ENCODE measurements at places on chromosomes 1 and 21. TPM values are rescaled to one million over a fixed set of nuclear protein-coding genes. Genes with fewer than 3 reads are reported as not detected.

Gene TMOD4
- total RNA-seq = 0.26 TPM

Gene SMCP
- total RNA-seq = not detected

Gene RNF11
- 72.4 TPM for total RNA-seq

Gene CFHR4
- not detected for total RNA-seq

- H3K27ac ChIP-seq = no peak overlapping the region
- no peak overlapping the region for H3K4me3 ChIP-seq
- no peaks in the 10 kb centered on the region for H3K27me3 ChIP-seq
- no peaks in the 10 kb centered on the region for H3K36me3 ChIP-seq
- no peak for DNase-seq
Measured at GRCh38 chr1:230915078-230915477, 46.8 kb upstream of the C1orf198 start.

DNA sequence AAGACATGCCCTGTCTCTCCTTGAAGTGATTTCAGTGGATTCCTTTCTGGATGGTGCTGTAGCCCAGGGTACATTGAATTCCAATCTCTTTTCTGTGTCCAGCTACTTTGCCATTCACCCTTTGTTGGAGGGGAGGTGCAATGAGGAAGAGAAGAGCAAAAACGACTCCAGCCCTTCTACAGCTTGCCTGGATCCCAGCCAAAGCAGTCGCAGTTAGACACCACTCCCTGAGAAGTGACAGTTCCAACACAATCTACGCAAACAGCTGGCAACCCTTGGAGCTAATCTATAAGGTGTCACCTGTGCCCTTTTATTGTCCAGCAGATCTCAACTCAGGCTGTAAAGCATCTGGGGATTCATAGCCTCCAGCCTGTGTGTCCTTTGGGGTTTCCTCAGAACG is 4.6 kb downstream of the CD244 start:
- no peaks in the 10 kb centered on the region for H3K27me3 ChIP-seq
- no peak overlapping the region for H3K27ac ChIP-seq
- no peaks in the 10 kb centered on the region for H3K4me1 ChIP-seq
- DNase-seq = no peak

- no peak overlapping the region for H3K4me3 ChIP-seq
- peak; percentile 50 for DNase-seq
- no peaks in the 10 kb centered on the region for H3K4me1 ChIP-seq
- H3K27ac ChIP-seq = no peak overlapping the region
- no peaks in the 10 kb centered on the region for H3K27me3 ChIP-seq
- no peaks in the 10 kb centered on the region for H3K36me3 ChIP-seq
Measured at GRCh38 chr1:212012034-212012740, 23.2 kb downstream of the INTS7 start.

DNA sequence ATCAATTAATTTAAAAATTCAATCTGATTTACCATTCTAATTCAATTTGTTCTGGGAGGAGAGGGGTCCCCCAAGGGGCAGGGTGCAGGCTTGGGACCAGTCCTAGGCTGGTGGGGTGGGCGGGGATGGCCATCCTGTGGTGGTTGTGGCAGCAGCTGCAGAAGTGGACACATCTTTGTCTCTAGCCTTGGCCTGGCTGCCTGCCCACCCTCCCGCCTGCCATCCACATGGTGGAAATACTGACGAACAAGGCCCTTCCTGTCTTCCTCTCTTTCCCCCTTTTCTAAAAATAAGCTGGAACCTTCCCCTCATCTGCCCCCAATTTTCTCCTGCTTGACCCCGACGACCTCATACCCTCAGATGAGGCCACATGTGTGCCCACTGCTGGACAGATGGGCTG is 130.9 kb downstream of the FOXD2 start:
- no peak overlapping the region for H3K27ac ChIP-seq
- H3K4me1 ChIP-seq = no peaks in the 10 kb centered on the region
- DNase-seq = no peak
- H3K4me3 ChIP-seq = no peak overlapping the region
- no peaks in the 10 kb centered on the region for H3K27me3 ChIP-seq

- no peaks in the 10 kb centered on the region for H3K4me1 ChIP-seq
- no peaks in the 10 kb centered on the region for H3K36me3 ChIP-seq
- no peak for DNase-seq
- no peak overlapping the region for H3K27ac ChIP-seq
Measured at GRCh38 chr21:21199342-21200102, 201.3 kb downstream of the NCAM2 start.

DNA sequence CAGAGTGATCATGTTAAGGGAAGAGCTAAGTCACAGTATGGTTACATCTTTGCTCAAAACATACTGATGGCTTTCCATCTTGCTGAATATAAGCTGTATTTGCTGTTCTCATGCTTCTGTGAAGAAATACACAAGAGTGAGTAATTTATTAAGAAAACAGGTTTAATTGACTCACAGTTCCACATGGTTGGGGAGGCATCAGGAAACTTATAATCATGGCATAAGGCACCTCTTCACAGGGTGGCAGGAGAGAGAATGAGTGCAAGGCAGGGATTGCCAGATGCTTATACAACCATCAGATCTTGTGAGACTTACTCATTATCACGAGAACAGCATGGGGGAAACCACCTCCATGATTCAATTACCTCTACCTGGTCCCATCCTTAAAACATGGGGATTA is 24.4 kb upstream of the RGS5 start:
- H3K4me3 ChIP-seq = no peak overlapping the region
- H3K27ac ChIP-seq = no peak overlapping the region
- no peaks in the 10 kb centered on the region for H3K27me3 ChIP-seq
- DNase-seq = no peak
- no peaks in the 10 kb centered on the region for H3K4me1 ChIP-seq
- H3K36me3 ChIP-seq = no peaks in the 10 kb centered on the region

GRCh38 chr21:23585419-23585818 is 2021.9 kb downstream of the MRPL39 start:
- no peak overlapping the region for H3K4me3 ChIP-seq
- DNase-seq = no peak
- no peak overlapping the region for H3K27ac ChIP-seq
- H3K4me1 ChIP-seq = no peaks in the 10 kb centered on the region
- no peaks in the 10 kb centered on the region for H3K27me3 ChIP-seq

- H3K4me3 ChIP-seq = no peak overlapping the region
- DNase-seq = no peak
- no peak overlapping the region for H3K27ac ChIP-seq
Measured at GRCh38 chr21:34844924-34845238, 176.1 kb downstream of the CLIC6 start.

GRCh38 chr1:22284236-22284635 is 141.3 kb upstream of the WNT4 start:
- H3K27me3 ChIP-seq = no peaks in the 10 kb centered on the region
- H3K4me1 ChIP-seq = peaks cover 4% of the 10 kb centered on the region
- DNase-seq = no peak
- H3K4me3 ChIP-seq = no peak overlapping the region
- no peaks in the 10 kb centered on the region for H3K36me3 ChIP-seq

Gene PCBP3
- total RNA-seq = not detected

- no peaks in the 10 kb centered on the region for H3K4me1 ChIP-seq
- H3K36me3 ChIP-seq = no peaks in the 10 kb centered on the region
- no peak overlapping the region for H3K4me3 ChIP-seq
- H3K27ac ChIP-seq = no peak overlapping the region
- no peaks in the 10 kb centered on the region for H3K27me3 ChIP-seq
- no peak for DNase-seq
Measured at GRCh38 chr1:932173-932510, 8.4 kb downstream of the SAMD11 start.

Gene ACTL8
- total RNA-seq = not detected

DNA sequence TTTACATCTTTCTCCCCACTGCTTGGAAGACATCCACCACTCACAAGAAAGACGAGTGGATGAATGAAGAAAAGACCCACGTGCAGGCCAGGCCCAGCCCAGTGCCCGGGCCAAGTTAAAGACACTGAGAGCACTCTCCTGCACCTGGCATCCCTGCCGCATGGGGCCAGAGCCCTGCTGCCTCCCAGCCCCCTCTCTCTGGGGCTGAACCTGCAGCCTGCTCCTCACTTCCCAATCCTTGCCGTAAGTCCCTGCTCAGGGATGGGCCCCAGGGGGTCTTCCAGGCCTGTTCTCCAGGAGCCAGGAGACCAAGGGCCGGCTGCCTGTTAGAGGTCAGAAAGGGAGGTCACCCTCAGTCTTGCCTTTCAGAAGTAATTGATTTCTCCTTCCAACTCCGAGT is 168.5 kb upstream of the ZC3H12A start:
- no peak for DNase-seq
- H3K4me1 ChIP-seq = no peaks in the 10 kb centered on the region
- no peaks in the 10 kb centered on the region for H3K27me3 ChIP-seq
- no peak overlapping the region for H3K4me3 ChIP-seq

- H3K27ac ChIP-seq = no peak overlapping the region
- no peaks in the 10 kb centered on the region for H3K4me1 ChIP-seq
- no peaks in the 10 kb centered on the region for H3K36me3 ChIP-seq
- no peak for DNase-seq
- H3K27me3 ChIP-seq = no peaks in the 10 kb centered on the region
Measured at GRCh38 chr21:18493422-18493821, 89.8 kb upstream of the TMPRSS15 start.

DNA sequence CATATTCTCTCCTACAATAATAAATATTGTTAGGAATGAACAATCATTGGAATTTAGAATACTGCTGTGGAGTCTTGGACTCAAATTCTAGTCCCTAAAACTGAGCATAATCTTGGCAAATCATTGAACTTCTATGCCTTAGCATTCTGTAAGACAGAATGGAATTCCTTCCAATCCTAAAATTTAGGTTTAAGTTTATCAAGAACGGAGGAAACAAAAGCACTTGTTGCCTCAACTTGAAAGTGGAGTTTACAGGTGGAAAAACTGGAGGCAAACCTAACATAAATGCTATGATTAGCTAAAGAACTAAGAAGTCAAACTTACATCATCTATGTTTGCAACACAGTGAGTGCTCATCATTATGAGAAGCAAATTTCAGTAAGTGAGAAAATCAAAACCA is 55.7 kb downstream of the BCL9 start:
- no peaks in the 10 kb centered on the region for H3K4me1 ChIP-seq
- no peak overlapping the region for H3K4me3 ChIP-seq
- H3K27ac ChIP-seq = no peak overlapping the region
- no peaks in the 10 kb centered on the region for H3K36me3 ChIP-seq

- DNase-seq = no peak
- H3K27me3 ChIP-seq = no peaks in the 10 kb centered on the region
- no peaks in the 10 kb centered on the region for H3K4me1 ChIP-seq
- H3K27ac ChIP-seq = no peak overlapping the region
- no peaks in the 10 kb centered on the region for H3K36me3 ChIP-seq
Measured at GRCh38 chr1:12080156-12080555, 17.1 kb downstream of the TNFRSF8 start.

GRCh38 chr1:237042892-237043576 is 1.1 kb downstream of the RYR2 start:
- peak overlapping the region; percentile 54 for H3K4me3 ChIP-seq
- peaks cover 11% of the 10 kb centered on the region for H3K27me3 ChIP-seq
- no peaks in the 10 kb centered on the region for H3K4me1 ChIP-seq
- H3K27ac ChIP-seq = no peak overlapping the region
- no peaks in the 10 kb centered on the region for H3K36me3 ChIP-seq

GRCh38 chr1:199449221-199449620 is 578.3 kb upstream of the NR5A2 start:
- no peak overlapping the region for H3K27ac ChIP-seq
- no peak overlapping the region for H3K4me3 ChIP-seq
- no peaks in the 10 kb centered on the region for H3K36me3 ChIP-seq
- DNase-seq = no peak
- H3K4me1 ChIP-seq = no peaks in the 10 kb centered on the region

Gene TP73
- total RNA-seq = 0.76 TPM

DNA sequence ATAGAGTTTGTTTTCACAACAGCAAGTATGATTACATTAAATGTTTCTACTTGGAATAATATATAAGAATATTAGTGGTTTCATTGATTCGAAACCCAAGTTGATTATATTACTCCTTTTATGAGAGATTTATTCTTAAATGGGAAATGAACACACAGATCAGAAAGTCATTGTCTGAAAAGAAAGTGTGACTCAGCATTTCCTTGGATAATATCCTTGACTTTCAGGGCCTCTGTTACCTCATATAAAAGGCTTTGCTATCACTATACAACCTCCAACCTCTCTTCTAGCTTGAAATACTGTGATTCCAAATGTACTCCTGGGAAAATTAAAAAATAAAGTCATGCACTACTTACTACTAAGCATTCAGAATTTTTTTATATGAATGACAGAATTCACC is 295.3 kb upstream of the LYPLAL1 start:
- no peaks in the 10 kb centered on the region for H3K36me3 ChIP-seq
- no peak overlapping the region for H3K4me3 ChIP-seq
- H3K27ac ChIP-seq = no peak overlapping the region
- DNase-seq = no peak
- H3K27me3 ChIP-seq = no peaks in the 10 kb centered on the region

- H3K4me1 ChIP-seq = no peaks in the 10 kb centered on the region
- H3K36me3 ChIP-seq = no peaks in the 10 kb centered on the region
- H3K4me3 ChIP-seq = no peak overlapping the region
- no peak overlapping the region for H3K27ac ChIP-seq
- no peak for DNase-seq
Measured at GRCh38 chr21:39103689-39104088, 79.6 kb downstream of the PSMG1 start.

Gene CFAP74
- total RNA-seq = 1.0 TPM

GRCh38 chr21:27813750-27814149 is 846.9 kb upstream of the ADAMTS5 start:
- no peaks in the 10 kb centered on the region for H3K36me3 ChIP-seq
- no peak overlapping the region for H3K4me3 ChIP-seq
- H3K27ac ChIP-seq = no peak overlapping the region
- no peaks in the 10 kb centered on the region for H3K4me1 ChIP-seq
- no peak for DNase-seq

DNA sequence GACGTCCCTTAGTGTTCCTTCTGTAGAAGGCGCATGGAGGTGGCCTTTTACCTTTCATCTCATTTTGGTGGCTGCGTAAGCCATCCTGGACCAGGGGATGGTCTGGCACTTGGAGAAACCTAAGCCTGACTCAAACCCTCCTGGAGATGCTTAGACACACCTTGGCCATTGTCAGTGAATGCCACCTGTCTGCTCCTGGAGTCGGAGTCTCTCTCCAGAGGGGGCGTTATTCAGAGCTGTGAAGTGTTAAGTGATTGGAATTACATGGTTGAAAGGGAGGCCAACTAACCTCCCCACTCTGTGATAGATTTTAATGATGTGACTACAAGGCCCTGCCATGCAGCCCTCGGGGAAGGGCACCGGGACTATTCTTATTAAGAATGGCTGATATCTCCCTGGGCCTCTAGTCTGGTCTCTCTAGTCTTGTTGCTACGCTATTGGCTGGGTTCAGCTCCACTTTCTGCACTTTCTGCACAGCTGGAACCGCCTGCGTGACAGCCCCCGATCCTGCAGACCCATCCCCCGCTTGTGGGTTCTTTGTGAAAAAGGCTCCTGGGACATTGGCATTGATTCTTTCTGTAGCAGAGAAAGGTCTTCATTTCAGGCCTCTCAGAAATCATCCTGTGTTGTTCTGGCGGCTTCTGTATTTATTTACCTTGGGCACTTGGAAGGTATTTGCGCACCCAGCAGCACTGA is 4.2 kb downstream of the RASSF5 start:
- H3K36me3 ChIP-seq = no peaks in the 10 kb centered on the region
- no peak for DNase-seq
- peaks cover 5% of the 10 kb centered on the region for H3K4me1 ChIP-seq
- no peaks in the 10 kb centered on the region for H3K27me3 ChIP-seq
- H3K4me3 ChIP-seq = no peak overlapping the region
- no peak overlapping the region for H3K27ac ChIP-seq

- DNase-seq = no peak
- no peaks in the 10 kb centered on the region for H3K27me3 ChIP-seq
- no peaks in the 10 kb centered on the region for H3K4me1 ChIP-seq
- H3K4me3 ChIP-seq = no peak overlapping the region
Measured at GRCh38 chr1:180815188-180815587, 97.5 kb upstream of the KIAA1614 start.

Data from uterus (tissue), 4 donors.